NCI-H524 treated with DMSO at 0.1 percent for 48 hours (cell line): ENCODE measurements at places on chromosomes 3 and 15.

GRCh38 chr3:58237941-58238681, 519 bp downstream of the ABHD6 start:
- DNase-seq = no peak

- DNase-seq = no peak
These were observed 536.3 kb upstream of the NAALADL2 start for GRCh38 chr3:174322789-174323188.

DNA sequence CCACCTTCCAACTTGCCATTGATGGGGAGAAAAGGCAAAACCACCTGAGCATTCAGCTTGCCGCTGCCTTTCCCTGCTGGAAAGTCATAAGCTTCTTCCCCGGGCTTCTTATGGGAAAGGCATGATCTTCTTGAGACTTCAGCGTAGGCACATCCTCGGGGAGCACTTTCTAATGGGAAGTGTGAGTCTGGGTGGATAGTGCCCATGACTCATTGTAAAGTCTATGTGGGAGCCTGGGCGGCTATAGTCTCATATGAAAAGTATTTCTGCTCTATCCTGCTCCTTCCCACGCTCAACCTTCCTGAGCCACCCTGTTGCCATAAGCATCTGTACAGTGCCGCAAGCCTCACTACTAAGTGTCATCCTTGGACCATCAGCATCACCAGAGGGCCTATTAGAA, 309.9 kb upstream of the THBS1 start:
- DNase-seq = no peak

- DNase-seq = no peak
These were observed 30.2 kb downstream of the CASR start for GRCh38 chr3:122213650-122214049.

GRCh38 chr15:93294896-93295295, 205.9 kb upstream of the RGMA start:
- no peak for DNase-seq

GRCh38 chr15:47750030-47750739, 32.9 kb downstream of the SEMA6D start:
- DNase-seq = no peak

GRCh38 chr3:20043825-20044224, 3.6 kb downstream of the KAT2B start:
- DNase-seq = no peak
